ENCODE measurements at places on chromosomes 2 and 18.

DNA sequence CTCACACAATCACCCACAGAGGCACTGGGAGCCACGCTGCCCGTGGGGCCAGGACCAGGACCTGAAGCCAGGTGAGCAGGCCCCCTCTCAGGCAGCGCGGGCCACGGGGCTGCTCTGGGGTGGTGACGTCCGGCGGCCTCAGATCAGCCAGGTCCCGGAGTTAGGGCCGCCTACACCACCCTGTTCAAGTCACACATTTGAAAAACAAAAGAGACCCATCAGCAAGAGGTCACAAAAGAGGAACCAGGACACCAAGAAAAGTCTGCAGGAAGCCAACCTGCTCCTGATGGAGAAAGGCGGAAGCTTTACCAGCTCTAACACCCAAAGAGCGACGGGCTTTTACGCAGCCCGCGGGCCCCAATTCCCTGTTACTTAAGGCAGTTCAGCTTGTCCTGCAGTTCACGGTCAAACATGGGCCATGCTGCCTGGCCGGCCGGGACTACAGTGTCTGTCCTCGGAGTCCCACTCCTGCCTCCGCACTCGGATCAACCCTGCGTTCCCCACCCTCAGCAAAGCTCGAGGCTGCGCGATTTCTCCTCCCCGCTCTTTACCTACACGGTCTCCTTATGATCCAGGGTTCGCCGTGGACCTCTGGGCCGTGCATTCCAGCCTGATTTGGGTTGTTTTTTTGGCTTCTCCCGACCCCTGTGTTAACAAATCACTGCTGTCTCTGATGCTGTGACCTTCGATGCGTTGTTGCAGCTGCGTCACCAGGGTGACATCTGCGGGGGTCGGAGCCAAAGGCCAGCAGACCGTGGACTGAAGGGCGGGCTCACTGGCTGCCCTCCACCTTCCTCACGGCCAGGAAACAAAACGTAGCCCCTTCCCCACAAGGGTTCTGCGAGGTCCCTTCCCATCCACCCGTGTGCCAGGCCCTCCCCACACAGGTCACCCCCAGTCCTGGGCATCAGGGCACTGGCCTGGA, 31.0 kb downstream of the SNORC start:
- no peak for DNase-seq

DNA sequence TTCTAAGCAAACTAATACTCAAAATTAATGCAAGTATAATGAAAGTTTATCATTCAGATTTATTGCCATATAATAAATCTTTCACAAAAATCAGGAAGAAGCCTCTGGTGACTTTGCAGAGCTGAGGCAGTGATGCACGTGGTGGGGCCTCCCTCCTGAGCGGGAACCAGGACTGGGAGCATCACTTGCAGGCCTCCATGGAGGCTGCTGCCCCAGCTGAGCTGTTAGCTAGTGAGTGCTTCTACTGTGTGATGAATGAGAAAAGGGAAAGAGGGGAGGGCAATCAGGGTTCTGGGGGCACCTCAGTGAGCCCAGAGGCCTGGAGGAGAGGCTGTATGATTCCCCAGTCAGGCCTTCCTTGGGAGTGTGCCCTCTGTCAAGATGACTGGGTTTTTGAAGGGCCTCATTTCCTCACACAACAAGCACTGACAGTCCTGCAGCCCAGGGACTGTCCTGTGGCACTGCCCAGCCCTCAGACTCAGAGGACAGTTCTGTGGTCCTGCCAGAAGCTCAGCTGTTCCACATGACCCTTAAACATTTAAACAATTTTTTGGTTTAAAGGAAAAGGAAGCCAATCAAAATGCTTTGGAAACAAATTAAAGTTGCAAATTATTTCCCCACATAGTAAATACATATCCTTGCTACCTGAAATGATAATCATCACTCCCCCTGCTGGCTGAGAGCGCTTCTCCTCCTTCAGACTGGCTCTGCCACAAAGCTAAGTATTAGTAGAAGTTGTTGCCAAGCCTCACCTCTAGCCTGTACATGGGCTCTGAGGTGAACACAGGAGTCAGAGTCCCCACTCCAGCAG, 90.9 kb upstream of the SMAD7 start:
- DNase-seq, result peak; percentile 55

DNA sequence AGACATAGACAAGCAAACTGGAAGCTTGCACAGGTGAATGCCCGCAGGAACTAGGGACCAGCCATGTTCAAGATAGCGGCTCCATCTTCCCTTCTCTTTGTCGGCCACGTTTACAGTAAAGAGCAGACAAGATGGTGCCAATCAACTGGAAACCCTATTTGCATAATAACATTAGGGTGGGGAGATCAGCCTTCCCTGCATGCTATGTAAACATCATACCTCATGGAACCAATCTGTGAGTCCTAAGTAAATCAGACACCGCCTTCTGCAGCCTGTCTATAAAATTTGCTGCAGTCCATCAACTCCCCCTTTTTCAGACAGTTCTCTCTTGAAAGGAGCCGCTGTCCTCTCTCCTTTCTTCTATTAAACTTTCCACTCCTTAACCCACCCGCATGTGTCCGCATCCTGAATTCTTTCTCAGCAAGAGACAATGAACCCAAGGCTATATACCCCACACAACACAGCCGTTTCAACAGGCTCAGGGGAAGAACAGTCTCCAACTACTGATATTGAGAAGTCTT, 384.4 kb downstream of the EIPR1 start:
- no peak for DNase-seq

GRCh38 chr2:38922389-38922788, 32.7 kb downstream of the ARHGEF33 start:
- DNase-seq, result no peak

DNA sequence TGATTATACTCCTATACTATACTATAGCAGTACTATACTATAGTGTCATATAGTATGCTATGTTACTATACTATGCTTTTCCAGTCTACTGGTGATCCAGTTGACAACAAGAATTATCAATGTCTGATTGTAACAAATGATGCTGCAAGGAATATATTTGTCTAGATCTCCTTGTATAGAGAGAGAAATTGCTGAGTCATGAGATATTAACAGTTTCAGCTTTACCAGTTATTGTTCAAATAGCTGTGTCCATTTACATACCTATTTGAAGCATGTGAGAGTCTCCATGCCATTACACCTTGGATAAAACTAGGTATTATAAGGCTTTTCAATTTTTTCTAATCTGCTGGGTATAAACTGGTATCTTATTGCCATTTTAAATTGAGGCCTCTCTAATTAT, 136.4 kb upstream of the SKOR2 start:
- no peak for DNase-seq

GRCh38 chr2:120424274-120424796, 78.4 kb downstream of the INHBB start:
- DNase-seq, result no peak

- DNase-seq, result no peak
Observed at GRCh38 chr2:221444106-221444505, 128.0 kb downstream of the EPHA4 start.

- no peak for DNase-seq
Observed at GRCh38 chr2:210635257-210635656, 78.9 kb downstream of the CPS1 start.

- no peak for DNase-seq
Observed at GRCh38 chr2:216423071-216423470, 10.8 kb downstream of the SMARCAL1 start.

- DNase-seq, result peak; percentile 5
Observed at GRCh38 chr2:235493775-235494715, at the start of gene AGAP1. AGAP1 (plus strand) TSS chr2:235494043.

- DNase-seq, result no peak
Observed at GRCh38 chr2:113679457-113679856, 52.4 kb downstream of the RABL2A start.

DNA sequence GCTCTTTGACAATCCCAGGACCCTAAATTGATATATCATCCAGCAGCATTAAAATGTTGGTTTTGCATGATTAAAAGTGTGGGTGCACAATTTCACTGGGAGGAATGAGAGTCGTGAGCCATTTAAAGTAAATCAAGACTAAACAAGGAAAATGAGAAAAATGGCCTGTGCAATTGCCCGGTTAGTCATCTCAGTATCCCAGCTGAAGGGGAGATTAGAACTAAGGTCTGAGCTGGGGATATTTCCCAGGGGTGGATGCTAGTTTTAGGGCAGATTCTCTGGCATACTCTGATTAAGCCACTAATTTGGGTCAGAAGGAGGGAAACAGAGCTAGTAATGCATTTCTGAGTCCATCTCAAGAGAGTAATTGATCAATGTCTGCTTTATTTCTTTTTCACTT, 177.2 kb downstream of the EN1 start:
- no peak for DNase-seq

- DNase-seq, result no peak
Observed at GRCh38 chr18:3906116-3906750, 456.3 kb downstream of the TGIF1 start.

DNA sequence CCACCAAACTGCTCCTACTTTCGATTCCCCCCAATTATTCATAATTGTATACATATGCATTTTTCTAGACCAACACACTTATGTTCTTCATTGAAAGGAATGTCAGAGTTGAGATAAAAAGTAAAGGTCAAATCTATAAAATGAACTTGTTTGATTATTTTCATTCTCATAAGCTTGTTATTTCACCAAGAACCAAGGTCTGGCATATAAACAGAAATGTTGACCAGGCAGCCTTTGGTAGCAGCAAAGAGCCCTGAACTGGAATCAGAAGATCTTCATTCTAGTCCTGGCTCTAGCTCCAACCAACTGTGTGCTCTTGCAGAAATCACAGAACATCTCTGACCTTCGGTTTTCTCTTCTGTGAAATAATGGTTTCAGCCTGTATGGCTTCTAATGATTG, 42.9 kb downstream of the RBKS start:
- no peak for DNase-seq

DNA sequence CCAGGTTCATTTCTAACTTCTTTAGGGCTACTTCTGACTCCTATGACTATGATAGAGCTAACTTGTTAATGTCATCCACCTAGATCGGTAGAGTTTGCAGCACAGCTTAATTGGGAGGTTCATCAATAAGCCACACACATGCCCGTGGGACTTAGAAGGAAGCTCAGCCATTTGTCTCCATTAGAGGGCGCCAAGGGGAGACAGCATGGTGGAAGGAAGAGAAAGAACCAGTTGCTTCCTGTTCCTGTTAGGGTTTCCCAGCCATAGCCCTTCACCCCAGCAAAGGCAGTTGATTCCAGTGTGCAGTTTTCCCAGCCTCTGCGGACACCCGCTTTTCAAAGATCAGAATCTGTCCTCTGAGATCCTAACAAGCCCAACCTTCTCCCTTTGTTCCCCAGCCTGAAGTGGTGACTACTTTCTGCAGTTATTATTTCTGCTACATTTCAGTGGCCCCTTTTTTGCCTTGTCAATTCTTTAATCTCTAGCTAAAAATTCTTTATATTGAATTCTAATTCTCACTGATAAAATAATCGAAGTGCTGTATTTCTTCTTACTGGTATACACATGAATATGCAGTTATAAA, 30.3 kb downstream of the MAIP1 start:
- peak; percentile 49 for DNase-seq

- DNase-seq, result no peak
Observed at GRCh38 chr2:174873471-174873870, 109.2 kb upstream of the CHRNA1 start.

GRCh38 chr2:135163306-135163705, 111.2 kb downstream of the RAB3GAP1 start:
- DNase-seq, result no peak

DNA sequence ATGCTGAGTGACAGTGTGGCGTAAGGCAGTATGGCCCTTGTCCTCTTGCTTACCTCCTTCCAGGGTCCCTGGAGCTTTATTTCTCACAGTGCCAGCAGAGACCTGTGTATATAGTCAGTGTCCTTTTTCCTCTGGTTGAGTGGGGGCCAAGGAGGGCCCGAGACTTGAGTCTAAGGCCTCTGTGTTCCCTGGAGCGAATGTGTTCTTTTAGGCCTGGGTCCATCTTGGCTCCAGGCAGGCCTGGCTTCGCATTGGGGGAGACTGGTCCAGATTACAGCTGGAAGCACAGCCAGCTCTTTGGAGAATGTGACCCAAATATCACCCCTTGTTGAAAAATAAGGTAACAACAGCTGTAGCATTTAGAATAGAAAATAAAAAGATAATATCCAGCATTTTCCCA, 5.0 kb downstream of the VAMP5 start:
- DNase-seq, result no peak

GRCh38 chr18:44693030-44693784, 12.5 kb downstream of the SETBP1 start:
- no peak for DNase-seq

- no peak for DNase-seq
Observed at GRCh38 chr2:67013821-67014220, 383.3 kb upstream of the ETAA1 start.

DNA sequence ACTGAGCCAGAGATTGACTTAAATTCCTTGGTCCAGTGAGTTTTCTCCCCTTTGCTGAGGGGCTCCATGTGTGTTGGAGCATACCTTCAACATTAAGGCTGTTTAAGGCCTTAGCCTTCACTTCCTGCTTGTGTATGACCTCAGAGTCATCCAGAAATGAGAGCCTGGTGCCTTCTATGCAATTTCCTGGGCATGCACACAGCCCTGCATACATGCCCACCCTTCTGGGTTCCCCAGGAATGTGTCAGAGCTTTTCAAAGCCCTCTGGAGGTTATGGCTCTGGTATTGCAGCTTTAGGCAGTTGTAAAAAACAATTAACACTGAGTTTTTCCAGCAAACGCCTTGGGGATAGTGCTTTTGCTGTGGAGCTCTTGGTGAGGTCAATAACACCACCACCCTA, 16.7 kb downstream of the IL1R1 start:
- no peak for DNase-seq

- no peak for DNase-seq
Observed at GRCh38 chr2:227789803-227790202, 23.8 kb upstream of the CCL20 start.

DNA sequence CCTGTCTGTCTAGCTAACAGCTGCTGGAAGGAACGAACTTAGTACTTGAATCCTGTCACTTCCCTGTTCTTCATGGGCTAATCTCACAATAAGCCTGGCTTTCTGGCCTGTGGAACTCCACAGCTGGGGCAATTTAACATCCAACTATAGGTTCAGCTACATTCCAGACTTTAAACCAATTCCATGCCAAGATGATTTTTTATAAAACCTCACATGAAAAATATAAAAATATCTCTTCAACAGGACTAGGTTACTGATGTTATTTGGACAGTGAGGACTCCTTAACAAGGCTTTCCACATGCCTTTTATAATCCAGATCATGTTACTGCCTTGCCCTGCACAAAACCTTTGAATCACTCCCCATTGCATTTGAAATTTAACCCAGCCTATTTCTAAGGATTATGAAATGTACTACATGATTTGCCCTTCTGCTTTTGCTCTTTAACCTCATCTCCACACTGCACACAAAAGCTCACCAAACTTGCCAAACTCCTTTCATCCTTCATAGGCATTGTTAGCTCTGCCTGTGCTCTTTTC, 863.2 kb upstream of the CHAC2 start:
- no peak for DNase-seq

DNA sequence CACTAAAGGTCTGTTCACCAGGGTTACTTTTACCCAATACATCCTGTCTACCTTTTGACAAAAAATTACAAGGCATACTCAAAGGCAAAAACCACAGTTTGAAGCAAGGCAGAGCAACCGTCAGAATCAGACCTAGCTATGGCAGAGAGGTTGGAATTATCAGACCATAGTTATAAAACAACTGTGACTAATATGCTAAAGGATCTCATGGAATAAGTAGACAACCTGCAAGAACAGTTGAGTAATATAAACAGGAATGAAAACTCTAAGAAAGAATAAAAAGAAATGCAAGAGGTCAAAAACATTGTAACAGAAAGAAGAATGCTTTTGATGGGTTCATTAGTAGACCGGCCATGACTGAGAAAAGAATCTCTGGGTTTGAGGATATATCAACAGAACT, 318.8 kb upstream of the KCNH7 start:
- DNase-seq, result no peak

- DNase-seq, result no peak
Observed at GRCh38 chr2:212752730-212753351, 214.2 kb upstream of the ERBB4 start.

Data from CD4-positive, alpha-beta T cell treated with Interleukin-15 for 4 hours (primary cell).